Kidney tubule cell (primary cell): ENCODE measurements at places on chromosomes 5 and 9.

DNA sequence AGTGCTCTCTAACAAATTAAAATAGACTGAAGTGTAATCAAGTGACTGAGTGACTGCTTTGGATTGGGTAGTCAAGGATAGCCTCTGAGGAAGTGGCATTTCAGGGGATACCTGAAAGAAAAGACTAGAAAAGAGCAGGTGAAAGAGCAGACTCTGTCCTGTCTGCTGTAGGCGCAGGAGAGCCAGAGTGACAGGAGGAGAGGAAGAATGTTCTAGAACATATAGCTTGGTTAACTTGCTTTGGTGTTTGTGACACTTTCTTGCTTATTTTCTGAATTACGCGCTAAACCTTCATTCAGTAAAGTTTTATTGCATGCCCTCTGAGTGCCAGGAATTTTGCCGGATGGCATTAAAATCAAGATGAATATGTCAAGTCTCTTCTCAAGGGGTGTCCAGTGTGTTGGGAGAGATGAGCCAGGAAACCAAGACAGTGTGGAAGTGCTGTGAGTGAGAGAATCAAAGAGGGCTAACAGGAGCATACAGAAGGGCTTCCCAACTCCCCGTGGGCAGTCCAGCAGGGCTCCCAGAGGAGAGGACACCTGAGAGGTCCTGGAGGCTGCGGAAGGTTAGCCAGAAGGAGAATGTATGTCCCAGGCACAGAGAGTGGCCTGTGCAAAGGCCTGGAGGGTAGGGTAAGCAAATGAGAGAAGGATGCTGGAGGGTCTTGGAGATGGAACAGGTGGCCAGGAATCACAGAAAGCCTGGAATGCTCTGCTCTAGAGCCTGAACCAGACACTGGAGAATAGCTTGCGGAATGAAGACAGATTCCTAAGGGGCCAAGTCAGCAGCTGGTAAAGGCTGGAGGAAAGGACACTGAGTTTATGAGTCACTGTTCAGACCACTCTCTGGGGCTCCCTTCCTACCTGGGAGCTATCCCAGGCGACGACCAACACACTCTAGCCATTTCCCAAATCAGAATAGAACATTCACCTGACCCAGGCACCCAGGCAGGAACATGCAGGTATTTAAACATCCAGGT is 59.3 kb downstream of the SLC22A5 start:
- peak; percentile 89 for DNase-seq

GRCh38 chr5:144248015-144248414 is 77.3 kb downstream of the KCTD16 start:
- no peak for DNase-seq

GRCh38 chr9:85040821-85041465 is 371.4 kb downstream of the NTRK2 start:
- DNase-seq, result no peak

DNA sequence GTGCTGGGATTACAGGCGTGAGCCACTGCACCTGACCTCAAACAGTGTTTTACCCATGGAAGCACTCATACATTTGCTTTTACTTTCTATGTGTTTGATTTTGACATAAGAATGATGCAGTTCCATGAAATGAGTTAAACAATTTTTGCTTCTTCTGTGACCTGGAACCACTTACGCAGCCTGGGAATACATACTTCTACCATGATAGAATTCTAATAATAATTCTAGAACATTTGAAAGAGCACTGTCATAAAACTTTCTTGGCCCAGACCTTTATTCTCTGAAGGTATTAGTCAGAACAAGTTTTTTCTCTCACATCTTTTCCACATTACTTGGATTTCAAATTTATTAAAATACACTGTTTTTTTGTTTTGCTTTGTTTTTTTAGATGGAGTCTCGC is 25.3 kb upstream of the COL5A1 start:
- DNase-seq, result no peak

GRCh38 chr5:77486344-77486962 is 5.7 kb downstream of the WDR41 start:
- no peak for DNase-seq

- peak; percentile 68 for DNase-seq
These were observed 505 bp downstream of the C5orf34 start for GRCh38 chr5:43514471-43514815.
